ENCODE measurements at places on chromosomes 7 and 10.

DNA sequence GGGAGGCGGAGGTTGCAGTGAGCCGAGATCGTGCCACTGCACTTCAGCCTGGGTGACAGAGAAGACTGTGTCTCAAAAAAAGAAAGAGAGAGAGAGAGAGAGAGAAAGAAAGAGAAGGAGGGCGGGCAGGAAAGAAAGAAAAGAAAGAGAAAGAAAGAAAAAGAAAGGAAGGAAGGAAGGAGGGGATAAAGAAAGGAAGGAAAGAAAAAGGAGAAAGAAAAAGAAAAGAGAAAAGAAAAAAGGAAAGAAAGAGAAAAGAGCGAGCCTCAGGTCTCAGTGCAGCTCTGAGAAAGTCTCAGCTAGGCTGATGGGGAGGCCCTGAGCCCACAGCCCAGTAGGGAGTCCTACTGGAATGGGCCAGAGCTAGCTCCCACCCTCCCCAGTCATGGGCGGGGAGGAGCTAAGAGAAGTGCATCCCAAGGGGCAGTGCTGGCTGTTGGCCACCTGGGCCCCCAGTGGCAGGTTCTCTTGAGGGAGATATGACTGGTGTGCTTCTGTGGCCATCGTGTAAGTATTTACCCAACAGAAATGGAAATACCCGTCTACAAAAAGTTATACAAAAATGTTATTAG is 69.3 kb downstream of the ABRAXAS2 start:
- DNase-seq = no peak

DNA sequence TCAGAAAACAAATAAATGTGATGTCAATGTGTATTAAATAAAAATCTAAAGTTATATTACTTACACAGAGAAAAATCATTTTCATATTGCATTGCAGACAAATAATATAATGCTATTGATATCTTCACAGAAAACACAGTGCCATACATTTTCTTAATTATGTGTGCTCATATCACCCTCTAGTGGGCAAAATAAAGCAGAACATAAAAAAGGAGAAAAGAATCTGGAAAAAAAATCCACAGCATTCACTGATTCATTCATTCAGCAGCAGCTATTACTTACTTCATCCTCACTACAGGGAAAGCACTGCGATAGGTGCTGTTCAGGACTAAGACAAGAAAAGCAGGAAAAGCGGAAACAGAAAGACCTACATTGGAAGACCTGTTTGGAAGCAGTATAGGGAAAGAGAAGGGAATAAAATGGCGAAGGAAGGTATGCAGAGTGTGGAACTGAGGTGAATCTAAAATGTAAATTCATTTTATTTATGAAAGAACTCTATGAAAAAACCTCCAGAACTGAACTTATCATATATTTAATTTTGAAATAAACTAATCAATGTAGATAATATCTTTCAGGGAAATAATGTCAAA is 73.2 kb downstream of the POT1 start:
- peak; percentile 43 for DNase-seq

DNA sequence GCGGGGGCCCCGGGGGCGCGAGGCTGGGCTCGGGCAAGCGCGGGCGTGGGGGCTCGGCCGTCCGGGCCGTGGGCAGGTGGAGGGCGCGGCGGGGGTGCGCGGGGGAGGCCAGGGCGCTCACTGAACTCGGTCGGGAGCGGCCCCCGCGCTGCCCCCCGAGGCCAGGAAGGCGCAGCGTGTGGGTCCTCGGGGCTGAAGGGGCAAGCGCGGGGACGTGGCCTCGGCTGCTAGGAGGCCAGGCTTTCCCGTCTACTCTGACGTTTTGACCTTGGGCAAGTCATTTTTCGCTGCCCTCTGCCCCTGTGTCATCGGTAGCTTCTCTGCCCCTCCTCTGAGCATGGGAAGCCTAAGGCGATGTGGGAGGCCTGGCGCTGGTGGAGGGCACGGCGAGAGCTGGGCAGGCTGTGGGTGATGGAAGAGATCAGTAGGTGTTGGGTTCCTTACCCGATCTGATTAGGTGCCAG is 441 bp downstream of the FBH1 start:
- DNase-seq = no peak

DNA sequence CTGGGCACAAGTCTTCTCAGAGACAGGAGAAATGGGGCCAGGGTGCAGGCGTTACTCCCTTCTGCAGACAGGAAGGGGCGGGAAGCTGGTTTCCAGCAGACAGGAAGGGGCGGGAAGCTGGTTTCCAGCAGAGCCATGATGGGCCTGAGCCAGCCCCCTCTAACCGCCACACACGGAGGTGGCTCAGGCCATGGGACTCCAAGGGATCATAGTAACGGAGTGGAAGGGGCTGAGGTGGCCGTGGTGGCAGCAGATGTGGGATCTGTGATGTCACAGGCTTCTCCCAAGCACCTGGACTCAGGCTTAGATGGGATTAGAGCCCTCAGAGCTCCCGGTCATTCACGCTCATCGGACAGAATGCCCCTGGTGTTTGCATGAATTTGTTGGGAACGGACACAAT is 177.8 kb downstream of the USP6NL start:
- DNase-seq = no peak

GRCh38 chr10:19749185-19749729 is 67.0 kb upstream of the PLXDC2 start:
- DNase-seq = no peak

DNA sequence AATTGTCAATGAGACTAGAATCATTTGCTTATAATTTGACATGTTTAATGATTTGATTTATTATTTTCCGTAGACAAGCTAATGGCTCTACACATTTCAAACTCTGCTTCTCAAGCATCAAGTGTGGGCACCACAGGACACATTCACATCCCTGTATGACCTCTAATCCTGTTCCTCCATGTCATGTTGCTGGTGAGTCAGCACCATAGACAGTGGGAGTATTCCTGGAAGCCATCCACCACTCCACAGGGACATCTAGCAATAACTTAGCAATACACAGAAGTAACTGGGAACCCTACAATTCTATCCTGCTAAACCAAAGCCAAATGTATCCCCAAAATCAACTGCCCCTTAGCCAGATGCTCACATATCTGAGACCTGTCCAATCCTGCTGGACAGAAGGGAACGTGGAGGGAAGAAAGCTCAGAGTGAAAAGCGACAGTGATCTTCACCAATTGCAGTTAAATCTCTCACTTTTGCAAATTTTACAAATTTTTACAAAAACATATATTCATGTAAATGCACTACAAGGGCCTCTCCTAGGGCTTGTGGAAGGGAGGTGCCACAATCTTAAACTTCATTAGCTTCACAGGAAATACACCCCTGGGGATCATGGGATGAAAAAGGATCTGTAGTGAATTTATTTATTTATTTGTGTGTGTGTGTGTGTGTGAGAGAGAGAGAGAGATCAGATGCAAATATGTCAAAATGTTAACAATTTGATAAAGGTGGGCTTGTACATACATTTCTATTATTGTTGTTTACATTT is 126.5 kb downstream of the GFRA1 start:
- DNase-seq = no peak

GRCh38 chr10:92688573-92688926 is 1.2 kb upstream of the HHEX start:
- DNase-seq = no peak

DNA sequence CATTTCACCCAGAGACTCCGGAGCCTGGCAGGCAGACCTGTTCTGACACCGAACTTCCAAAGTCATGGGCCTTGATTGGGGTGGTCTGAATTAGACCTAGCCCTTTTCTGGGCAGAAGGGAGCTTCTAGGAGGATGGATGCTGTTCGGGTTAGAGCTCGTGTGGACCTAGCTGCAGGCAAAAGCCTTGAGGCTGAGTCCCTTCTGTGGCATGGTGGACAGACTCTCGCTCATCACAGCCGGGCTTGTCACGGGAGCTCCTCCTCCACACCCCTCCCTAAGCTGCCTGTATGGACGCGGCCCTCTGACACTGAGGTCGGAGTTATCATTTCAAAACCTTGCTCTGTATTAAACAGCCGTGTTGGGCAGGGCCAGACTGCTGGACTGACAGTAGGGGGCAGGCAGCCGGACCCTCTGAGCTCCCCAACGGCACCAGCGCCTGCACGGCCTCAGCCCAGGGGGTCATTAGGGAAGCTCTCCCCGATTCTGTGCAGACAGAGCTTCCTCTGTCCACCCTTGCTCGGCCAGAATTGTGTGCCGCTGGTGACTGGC is 2.2 kb downstream of the IRF5 start:
- DNase-seq = no peak

DNA sequence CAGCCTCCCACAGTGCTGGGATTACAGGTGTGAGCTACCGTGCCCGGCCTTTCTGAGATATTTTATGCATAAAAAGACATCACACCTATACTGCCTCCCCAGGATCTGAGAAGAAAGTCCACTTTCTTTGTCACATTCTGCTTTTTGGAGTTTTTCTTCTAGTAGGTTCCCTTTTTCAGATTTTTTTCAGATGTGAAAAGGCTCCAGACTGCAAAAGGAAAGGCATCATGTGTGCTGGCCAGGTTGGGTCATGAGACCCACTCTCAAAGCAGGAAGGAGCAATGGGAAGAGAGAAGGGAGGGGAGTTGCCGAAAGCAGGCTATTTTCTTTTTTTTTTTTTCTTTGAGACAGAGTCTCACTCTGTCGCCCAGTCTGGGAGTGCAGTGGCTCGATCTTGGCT is 10.8 kb downstream of the BLVRA start:
- no peak for DNase-seq

DNA sequence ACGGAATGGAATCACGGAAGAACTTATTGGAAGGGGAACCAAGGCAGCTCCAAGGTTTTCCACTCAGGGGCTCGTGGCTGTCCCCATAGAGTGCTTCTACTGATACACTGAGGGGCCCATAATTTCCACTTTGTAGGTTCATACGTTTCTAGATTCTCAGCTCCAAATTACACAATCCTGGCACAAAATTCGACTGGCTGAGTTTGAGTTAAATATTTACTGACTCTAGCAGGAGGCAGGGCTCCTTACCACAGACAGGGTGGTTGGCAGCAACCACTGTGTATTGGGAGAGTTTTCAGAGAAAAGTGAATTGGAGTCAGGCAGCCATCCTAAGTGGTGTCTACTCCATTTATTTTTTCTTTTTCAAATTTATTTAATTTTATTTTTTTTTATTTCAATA is 55.4 kb upstream of the SEC61G start:
- no peak for DNase-seq
